Ecto neural progenitor cell (in vitro differentiated cells): ENCODE measurements at places on chromosomes 1 and 21.

GRCh38 chr1:27931759-27932158 is 3.0 kb upstream of the SMPDL3B start:
- DNase-seq: no peak

DNA sequence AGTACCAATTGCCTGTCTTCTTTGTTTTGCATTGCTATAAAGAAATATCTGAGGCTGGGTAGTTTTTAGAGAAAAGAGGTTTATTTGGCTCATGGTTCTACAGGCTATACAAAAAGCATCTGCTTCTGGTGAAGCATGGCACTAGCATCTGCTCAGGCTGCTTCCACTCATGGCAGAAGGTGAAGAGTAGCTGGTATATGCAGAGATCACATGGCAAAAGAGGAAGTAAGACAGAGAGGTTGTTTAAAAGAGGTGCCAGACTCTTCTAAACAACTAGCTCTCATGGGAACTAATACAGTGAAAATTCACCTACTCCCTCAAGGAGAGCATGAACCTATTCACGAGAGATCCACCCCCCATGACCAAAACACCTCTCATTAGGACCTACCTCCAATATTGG is 56.7 kb upstream of the GUCA2B start:
- DNase-seq: no peak

DNA sequence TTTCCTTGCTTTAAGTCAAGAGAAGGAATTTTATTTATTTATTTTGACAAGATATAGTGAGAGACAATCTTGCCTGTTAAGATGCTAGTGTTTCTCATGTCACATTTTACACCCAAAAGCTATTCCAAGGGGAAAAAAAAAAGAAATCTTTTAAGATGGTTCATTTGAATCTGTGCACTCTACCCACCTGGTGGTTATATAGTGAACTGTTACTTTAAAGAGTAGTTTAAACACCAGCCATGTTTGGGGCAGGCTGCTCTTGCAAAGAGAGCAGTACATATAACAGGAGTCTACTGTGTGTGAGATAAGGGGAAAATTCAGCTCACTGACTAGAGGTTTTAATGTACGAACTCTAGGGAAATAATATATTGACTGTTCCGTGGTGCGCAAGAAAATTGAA is 3.3 kb upstream of the ELAVL4 start:
- no peak for DNase-seq

- DNase-seq: no peak
These were observed 130.7 kb downstream of the SLC30A10 start for GRCh38 chr1:219797683-219798082.

- no peak for DNase-seq
These were observed 362.7 kb downstream of the SIPA1L2 start for GRCh38 chr1:232267092-232267836.

DNA sequence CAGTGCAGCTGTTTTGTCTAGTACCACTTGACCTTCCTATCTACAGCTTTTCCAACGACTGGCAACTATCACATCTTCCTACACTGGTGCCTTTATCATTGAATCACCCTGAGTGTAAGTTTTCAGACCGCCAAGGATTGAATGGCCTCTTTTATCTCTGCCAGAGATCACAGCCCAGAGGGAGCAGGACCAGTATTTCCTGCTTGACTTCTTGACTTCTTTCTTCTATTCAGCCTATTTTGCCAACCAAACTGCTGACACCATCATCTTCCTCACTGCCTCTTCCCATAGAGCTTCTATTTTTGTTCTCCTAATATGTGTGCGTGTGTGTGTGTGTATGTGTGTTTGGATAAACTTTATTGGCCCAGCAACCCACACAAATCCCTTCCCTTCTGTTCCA is 53.8 kb downstream of the SERBP1 start:
- DNase-seq: no peak

DNA sequence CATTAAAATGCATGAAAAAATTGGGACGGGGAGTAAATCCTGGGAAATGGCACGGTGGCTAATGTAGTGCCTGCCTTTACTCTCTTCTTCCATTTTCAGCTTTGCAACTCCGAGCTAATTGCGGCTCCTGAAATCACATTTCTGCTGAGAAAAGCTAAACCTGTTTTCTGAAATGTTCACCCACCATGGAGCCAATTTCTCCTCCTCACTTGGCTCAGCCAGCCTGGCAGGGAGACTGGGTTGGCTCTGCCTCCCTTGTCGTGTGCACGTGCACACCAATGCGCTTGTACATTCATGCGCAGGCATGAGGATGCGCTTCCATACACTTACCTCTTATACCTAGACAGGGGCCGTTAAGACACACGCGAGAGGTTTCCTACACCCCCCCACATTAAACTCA is 165.4 kb downstream of the PLXNA2 start:
- DNase-seq: no peak

GRCh38 chr21:43654806-43655489 is 4.3 kb downstream of the HSF2BP start:
- DNase-seq: no peak

DNA sequence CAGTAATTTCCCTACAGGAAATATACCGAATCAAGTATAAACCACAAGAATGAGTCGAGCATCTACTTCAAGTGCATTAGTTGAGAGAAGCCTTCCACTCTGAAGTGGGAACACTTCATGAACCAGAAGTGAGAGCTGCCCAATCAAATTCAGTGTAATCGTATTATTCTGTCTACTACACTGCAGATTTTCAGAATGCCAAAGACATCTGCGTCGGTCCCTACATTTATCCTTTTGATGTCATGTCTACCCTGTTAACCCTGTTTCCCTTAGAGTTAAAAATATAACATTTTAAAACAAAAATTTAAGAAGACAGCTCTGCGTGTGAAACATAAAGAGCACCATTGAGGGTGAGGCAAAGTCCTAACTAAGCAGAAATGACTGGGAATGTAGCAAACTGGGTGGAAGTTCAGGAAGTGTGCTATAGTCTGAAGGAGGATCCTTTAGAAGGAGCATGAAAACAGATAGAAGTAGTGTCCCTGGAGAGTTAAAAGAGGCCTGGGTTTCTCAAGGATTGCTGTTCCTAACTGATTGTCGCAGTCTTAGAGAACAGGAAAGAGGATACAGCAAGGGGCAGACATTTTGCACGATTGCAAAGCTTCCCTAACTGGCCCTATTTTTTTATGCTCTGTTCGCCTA is 291.2 kb downstream of the PTPRC start:
- DNase-seq: no peak

DNA sequence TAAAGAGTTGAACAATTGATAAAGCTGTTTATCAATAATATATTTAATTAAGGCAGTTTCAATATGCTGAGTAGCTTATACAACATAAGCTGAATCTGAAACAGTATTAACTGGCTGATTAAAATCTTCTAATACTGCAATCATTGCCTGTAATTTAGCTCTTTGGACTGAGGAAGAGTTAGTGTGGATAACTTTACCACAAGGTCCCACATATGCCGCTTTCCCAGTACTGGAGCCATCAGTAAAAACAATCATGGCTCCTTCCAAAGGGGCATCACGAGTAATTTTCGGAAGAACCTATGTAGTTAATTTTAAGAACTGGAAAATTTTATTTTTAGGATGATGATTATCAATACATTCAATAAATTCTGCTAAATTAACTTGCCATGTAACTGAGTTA is 6.7 kb downstream of the DAP3 start:
- DNase-seq: no peak

DNA sequence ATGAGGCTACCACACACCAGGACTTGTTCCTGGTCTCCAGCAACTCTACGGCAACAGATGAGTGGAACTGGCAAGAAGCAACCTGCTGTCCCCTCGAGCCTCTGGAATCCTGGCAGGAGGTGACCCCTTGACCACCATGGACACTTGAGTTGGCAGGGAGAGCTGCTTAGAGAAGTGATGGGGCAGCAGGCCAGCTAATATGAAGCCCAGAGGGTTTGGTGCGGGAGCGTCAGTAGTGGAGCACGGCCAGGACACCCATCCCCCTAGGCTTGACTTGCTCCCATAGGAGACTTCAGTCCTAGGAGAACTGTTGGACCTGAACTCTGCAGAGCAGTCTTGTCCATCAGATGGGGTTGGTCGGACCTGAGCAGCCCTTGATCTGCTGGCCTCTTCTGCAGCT is 56.5 kb downstream of the CTH start:
- DNase-seq: no peak

DNA sequence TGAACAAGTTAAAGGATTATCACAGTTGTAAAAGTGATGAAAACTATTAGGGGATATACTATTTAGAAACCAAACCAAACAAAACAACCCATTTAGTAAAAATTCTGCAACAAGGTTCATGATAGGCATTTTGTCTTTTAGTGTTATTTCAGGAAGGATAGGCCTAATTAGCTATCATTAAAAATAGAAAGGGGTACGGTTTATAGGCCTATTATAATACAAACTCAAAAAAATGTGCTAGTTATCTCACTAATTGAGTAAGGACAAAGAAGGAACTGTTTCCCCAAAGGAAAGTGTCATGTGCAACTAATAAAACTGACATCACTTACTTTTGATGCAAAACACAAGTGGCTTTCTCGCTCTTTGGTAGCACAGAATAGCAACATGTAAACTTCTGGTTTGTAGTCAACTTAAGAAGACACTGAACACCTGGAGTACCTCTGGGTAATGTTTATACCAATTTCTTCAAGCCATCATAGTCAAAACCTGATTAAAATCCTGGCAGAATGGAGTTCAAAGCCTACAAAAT is 28.5 kb downstream of the SLC16A1 start:
- DNase-seq: no peak

DNA sequence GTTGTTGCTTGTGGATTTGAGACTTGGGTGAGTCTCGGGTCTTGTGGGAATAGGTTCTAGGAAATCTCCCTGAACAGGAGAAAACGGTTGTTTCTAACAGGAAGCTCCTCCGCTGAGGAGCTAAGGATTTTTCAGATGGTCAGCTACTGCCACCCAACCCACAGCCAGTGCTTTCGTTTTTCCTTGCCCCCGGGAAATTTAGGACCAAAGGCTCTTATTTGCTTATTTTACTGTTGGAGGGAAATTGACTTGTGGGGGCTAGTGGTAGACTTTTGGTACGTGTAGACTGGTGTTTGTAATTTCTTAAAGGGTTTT is 792 bp downstream of the SNX7 start:
- no peak for DNase-seq

- DNase-seq: no peak
These were observed 363.0 kb downstream of the SETD4 start for GRCh38 chr21:35697321-35697808.

- no peak for DNase-seq
These were observed 834.1 kb upstream of the PRMT6 start for GRCh38 chr1:106222403-106222802.

GRCh38 chr21:36753556-36753955 is 54.6 kb downstream of the SIM2 start:
- no peak for DNase-seq

DNA sequence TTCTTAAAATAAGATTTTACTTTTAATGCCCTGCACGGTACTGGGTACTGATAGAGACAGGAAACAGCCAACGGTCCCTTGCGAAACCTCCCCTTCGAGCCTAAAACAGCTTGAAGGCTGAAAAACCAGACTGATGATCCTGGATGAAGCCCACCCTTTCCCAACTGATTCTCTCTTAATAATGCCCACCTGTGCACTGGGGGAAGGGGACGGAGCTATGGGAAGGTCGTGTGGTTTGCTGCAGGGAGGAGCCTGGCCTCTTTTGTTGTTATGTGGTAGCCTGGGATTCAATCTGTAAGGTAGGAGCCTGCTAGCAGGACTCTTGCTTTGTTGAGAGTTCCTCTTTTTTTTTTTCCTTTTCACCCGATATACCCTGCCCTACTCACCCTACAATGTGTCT is 25.6 kb downstream of the SAMSN1 start:
- DNase-seq: no peak

DNA sequence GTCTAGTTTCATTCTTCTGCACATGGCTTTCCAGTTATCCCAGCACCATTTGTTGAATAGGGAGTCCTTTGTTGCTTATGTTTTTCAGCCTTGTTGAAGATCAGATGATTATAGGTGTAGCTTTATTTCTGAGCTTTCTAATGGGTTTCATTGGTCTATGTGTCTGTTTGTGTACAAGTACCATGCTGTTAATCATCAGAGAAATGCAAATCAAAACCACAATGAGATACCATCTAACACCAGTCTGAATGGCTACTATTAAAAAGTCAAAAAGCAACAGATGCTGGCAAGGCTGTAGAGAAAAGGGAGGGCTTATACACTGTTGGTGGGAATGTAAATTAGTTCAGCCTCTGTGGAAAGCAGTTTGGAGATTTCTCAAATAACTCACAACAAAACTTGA is 321.5 kb upstream of the PTBP2 start:
- DNase-seq: no peak

DNA sequence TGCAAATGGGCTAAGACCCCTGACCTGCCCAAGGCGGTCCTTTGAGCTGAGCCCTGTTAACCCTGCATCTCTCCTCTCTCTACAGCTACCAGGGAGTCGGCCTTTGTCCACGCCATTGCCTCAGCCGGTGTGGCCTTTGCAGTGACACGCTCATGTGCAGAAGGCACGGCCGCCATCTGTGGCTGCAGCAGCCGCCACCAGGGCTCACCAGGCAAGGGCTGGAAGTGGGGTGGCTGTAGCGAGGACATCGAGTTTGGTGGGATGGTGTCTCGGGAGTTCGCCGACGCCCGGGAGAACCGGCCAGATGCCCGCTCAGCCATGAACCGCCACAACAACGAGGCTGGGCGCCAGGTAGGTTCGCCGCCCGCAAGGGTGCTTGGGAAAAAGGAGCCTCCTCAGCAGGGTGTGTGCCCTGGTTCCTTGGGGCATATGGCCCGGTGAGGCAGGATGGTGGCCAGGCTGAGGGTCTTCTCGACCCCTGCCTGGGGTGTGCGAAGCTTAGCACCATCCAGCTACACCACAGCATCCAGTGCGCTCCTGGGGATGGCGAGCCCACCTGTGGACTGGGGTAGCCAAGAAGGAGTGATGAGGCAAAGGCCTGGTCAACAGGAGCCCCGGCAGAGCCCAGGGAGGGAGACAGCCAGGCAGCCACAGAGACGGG is 31.8 kb upstream of the ARF1 start:
- no peak for DNase-seq

DNA sequence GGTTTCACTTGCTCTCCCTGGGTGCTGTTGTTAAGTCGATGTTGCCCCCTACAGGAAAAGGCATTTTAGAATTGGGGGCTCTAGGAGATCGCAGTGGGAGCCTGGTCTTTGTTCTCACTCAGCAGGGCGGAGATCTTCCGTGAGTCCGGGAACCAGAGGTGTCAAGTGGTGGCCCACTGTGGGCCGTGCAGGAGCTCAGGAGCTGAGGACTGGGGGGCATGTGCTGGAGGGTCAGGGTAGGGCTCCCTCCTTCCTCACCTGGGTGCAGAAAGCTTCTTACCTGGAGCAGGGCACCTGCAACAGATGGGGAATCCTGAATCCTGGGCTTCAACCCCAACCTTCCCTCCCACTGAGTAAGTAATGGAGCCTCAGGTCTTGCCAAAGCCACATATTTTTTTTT is 392.7 kb downstream of the NPHP4 start:
- peak; percentile 36 for DNase-seq

DNA sequence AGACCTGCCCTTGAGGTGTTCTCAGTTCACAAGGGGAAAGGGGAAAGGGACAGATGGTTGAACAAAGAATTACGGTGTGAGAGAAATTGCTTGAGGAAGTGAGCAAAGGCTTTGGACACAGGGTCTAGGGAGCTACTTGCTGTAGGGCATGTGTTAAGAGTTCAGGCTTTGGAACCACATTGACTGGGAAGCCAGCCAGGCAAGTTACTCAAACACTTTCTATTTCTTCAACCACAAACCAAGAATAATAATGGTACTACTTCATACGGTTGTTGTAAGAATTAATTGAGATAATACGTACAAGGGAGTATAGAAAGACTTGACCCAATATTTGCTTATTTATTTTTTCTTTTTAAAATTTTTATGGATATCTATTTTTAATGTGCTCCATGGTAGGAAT is 26.6 kb downstream of the AK4 start:
- no peak for DNase-seq

- no peak for DNase-seq
These were observed 155.6 kb upstream of the SOD1 start for GRCh38 chr21:31503939-31504338.

GRCh38 chr1:9957726-9958125 is 14.5 kb downstream of the NMNAT1 start:
- no peak for DNase-seq
